Amygdala (tissue), 56 donors: ENCODE measurements at places on chromosomes 16 and 17.

DNA sequence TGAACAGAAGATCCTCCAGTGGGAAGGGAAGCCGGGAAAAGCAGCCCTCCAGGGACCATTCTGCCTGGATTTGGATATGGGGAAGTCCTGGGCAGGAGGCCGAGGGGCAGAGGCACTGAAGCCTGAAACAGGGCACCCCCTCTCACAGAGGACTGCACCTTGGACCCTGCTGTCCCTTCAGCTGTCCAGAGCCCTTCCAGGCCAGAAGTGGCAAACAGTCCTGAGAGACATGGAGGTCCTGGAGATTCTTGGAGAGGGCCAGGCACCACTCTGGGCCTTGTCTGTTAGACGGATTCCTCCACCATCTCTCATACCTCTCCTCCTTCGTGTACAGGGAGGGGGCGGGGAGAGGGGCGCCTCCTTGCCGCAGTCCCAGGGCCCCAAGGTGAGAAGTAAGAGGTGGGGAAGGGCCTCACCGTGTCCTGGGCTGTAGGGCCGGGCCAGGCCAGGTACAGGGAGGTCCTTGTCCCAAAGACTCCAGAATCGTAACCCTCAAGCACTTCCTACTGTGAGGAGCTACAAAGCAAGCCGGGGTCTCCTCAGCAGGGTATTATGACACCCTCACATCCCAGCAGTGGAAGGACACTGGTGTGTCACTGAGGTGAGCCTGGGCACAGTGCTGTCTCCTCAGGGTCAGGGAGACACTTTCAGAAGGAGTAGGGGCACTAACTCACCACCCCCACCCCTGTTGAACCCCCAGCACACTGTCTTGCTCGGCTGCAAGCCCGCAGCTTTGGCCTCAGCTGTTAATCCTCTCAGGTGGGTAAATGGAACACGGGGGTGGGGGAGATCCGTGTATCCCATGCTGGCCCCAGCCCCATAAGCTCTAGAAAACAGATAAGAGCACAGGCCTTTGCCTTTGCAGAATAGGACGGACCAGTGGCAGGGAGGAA, 16.6 kb upstream of the TBX2 start:
- no peak for DNase-seq

GRCh38 chr16:23424292-23424958, 28.6 kb downstream of the COG7 start:
- DNase-seq, result no peak

DNA sequence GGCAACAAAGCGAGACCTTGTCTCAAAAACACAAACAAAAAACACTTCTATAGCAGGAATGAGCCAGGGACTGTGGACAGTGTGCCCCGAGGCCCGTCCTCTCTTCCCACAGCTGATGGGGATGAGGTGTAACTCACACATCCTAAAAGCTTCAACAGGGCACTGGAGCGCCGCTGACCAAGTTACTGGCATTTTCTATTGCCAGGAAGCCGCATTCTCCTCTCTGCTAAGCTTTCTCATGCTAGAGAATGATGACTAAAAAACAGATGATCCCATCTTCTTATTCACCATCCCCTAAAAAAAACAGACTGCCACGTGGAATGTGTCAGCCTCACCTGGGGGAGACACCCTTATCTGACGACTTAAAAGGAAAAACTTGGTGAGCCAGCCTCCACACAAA, 16.3 kb downstream of the CARHSP1 start:
- no peak for DNase-seq

GRCh38 chr17:34451313-34451712, 88.3 kb upstream of the CCL1 start:
- DNase-seq, result no peak
